ENCODE measurements at places on chromosomes 11 and 22. TPM values are rescaled to one million over a fixed set of nuclear protein-coding genes. Genes with fewer than 3 reads are reported as not detected.

The CENPM gene
- total RNA-seq = 0.69 TPM

The CD44 gene
- total RNA-seq = 677 TPM

The CRYBB3 gene
- total RNA-seq = 0.31 TPM

The HOATZ gene
- not detected for total RNA-seq

The KRTAP5-10 gene
- total RNA-seq = not detected

The ARFIP2 gene
- total RNA-seq = 31.7 TPM

The ANKK1 gene
- not detected for total RNA-seq

The DRAP1 gene
- 24.6 TPM for total RNA-seq

The RCOR2 gene
- total RNA-seq = 0.37 TPM

The ZP1 gene
- not detected for total RNA-seq

The TEX12 gene
- not detected for total RNA-seq

The CCDC15 gene
- 1.3 TPM for total RNA-seq

The RIC3 gene
- 20.5 TPM for total RNA-seq

The TMEM45B gene
- total RNA-seq = 1.3 TPM

The POLR3H gene
- 13.9 TPM for total RNA-seq

The NNMT gene
- 7.9 TPM for total RNA-seq

The GAL3ST1 gene
- total RNA-seq = 4.4 TPM

The OR1S2 gene
- total RNA-seq = not detected

The CEND1 gene
- not detected for total RNA-seq

The CRY2 gene
- total RNA-seq = 26.5 TPM

The SCN4B gene
- total RNA-seq = 1.1 TPM

The FAM83F gene
- 17.5 TPM for total RNA-seq

The TRIM44 gene
- 46.7 TPM for total RNA-seq

The TXN2 gene
- 33.6 TPM for total RNA-seq

The CNGA4 gene
- 0.22 TPM for total RNA-seq

The MUC5AC gene
- total RNA-seq = 0.04 TPM

The ELF5 gene
- 0.12 TPM for total RNA-seq

The RCN1 gene
- total RNA-seq = 28.6 TPM

The TMEM126B gene
- 17.9 TPM for total RNA-seq

The LRRC10B gene
- total RNA-seq = 0.28 TPM

The MPPED2 gene
- total RNA-seq = 4.3 TPM

The C11orf87 gene
- not detected for total RNA-seq

The PTH gene
- not detected for total RNA-seq

The TNNT3 gene
- total RNA-seq = 1.3 TPM

The NXPE1 gene
- not detected for total RNA-seq

The EIF4ENIF1 gene
- total RNA-seq = 15.3 TPM

The CRYBA4 gene
- not detected for total RNA-seq

The SEPTIN5 gene
- total RNA-seq = 8.2 TPM

The HORMAD2 gene
- not detected for total RNA-seq

The BCO2 gene
- total RNA-seq = 1.0 TPM

The GLYATL1 gene
- 1.3 TPM for total RNA-seq

The GTF2H1 gene
- 17.3 TPM for total RNA-seq

The PIWIL4 gene
- 10.4 TPM for total RNA-seq

The CCDC89 gene
- 0.12 TPM for total RNA-seq

The BSX gene
- total RNA-seq = not detected

The SYTL2 gene
- total RNA-seq = 3.8 TPM

The FADS2 gene
- total RNA-seq = 4.8 TPM

The APLP2 gene
- 88.4 TPM for total RNA-seq

The DRD2 gene
- not detected for total RNA-seq

The FGF19 gene
- 0.06 TPM for total RNA-seq

The THAP7 gene
- 10.6 TPM for total RNA-seq

The FIBIN gene
- 4.2 TPM for total RNA-seq
